ENCODE measurements at places on chromosomes 6 and 20. TPM values are rescaled to one million over a fixed set of nuclear protein-coding genes. Genes with fewer than 3 reads are reported as not detected.

- no peak for DNase-seq
- H3K27ac ChIP-seq: no peak overlapping the region
- H3K4me1 ChIP-seq: no peaks in the 10 kb centered on the region
Measured at GRCh38 chr6:136095986-136096385, 154.1 kb downstream of the MTFR2 start.

- H3K27me3 ChIP-seq: no peaks in the 10 kb centered on the region
- no peaks in the 10 kb centered on the region for H3K36me3 ChIP-seq
- no peak overlapping the region for H3K4me3 ChIP-seq
- no peak for DNase-seq
- H3K4me1 ChIP-seq: no peaks in the 10 kb centered on the region
- no peak overlapping the region for H3K27ac ChIP-seq
Measured at GRCh38 chr20:17490501-17490900, 40.7 kb downstream of the BFSP1 start.

PPP1R3G gene
- total RNA-seq: 0.16 TPM

CD93 gene
- total RNA-seq: 0.11 TPM

DNA sequence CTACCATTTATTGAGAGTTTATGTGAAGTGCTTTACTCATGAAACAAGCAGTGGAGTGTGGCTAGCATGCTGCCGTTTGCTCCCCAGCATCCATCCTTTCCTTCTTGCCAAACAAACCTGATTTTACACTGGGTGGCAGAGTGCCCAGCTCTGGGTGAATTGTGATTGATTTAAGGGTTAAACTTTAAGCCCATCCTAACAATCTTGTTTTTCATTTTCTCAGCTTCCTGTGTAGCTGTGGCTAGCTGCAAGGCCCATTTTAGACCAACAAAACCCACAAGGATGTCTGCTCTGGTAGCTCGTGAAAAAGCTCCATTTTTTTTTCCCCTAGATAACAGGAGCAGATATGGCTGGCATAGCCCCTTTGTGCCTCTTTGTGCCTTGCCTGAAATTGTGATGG lies 77.7 kb upstream of the KCNG1 start:
- H3K27me3 ChIP-seq: peaks cover 17% of the 10 kb centered on the region
- no peak overlapping the region for H3K4me3 ChIP-seq
- DNase-seq: no peak
- no peaks in the 10 kb centered on the region for H3K4me1 ChIP-seq
- no peak overlapping the region for H3K27ac ChIP-seq

ABCC10 gene
- 27.5 TPM for total RNA-seq

GRCh38 chr6:25155211-25155610 lies 124.0 kb upstream of the CARMIL1 start:
- peak; percentile 42 for DNase-seq
- no peaks in the 10 kb centered on the region for H3K27me3 ChIP-seq
- no peak overlapping the region for H3K4me3 ChIP-seq
- peaks cover 29% of the 10 kb centered on the region for H3K4me1 ChIP-seq
- H3K27ac ChIP-seq: peak overlapping the region; percentile 54

GRCh38 chr20:32880635-32881034 lies 21.9 kb downstream of the EFCAB8 start:
- H3K4me3 ChIP-seq: no peak overlapping the region
- no peaks in the 10 kb centered on the region for H3K27me3 ChIP-seq
- H3K4me1 ChIP-seq: no peaks in the 10 kb centered on the region
- no peaks in the 10 kb centered on the region for H3K36me3 ChIP-seq
- DNase-seq: no peak

GRCh38 chr20:50957276-50957675 lies 1.1 kb downstream of the DPM1 start:
- peak overlapping the region; percentile 100 for H3K27ac ChIP-seq
- H3K27me3 ChIP-seq: no peaks in the 10 kb centered on the region
- DNase-seq: no peak
- H3K4me1 ChIP-seq: peaks cover 55% of the 10 kb centered on the region
- H3K36me3 ChIP-seq: peaks cover 36% of the 10 kb centered on the region

- H3K27ac ChIP-seq: no peak overlapping the region
- H3K27me3 ChIP-seq: peaks cover 3% of the 10 kb centered on the region
- H3K36me3 ChIP-seq: no peaks in the 10 kb centered on the region
Measured at GRCh38 chr6:15849395-15849794, 186.6 kb upstream of the DTNBP1 start.

DNA sequence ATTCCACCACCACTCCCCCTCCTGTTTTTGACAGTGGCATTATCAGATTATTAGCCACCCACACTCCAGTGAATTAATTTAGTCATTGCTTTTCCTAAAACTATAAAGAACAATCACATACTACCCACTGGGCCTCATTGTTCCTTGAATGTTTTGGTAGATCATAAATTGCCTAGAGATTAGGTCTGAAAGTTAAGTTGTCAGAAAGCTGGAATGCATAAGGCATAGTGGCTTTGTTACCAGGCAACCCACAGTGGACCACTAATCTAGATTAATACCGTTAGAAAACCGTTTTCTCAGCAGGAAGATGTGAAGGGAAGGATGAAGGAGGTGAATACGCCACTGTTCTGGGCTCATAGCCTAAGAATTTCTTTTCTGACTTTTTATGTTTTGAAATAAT lies 75.6 kb downstream of the SAMD3 start:
- H3K4me1 ChIP-seq: peaks cover 2% of the 10 kb centered on the region
- no peak overlapping the region for H3K4me3 ChIP-seq

GRCh38 chr6:109760208-109760607 lies 69.1 kb downstream of the FIG4 start:
- H3K4me1 ChIP-seq: peaks cover 17% of the 10 kb centered on the region
- H3K27ac ChIP-seq: peak overlapping the region; percentile 57
- H3K4me3 ChIP-seq: no peak overlapping the region
- DNase-seq: no peak
- no peaks in the 10 kb centered on the region for H3K27me3 ChIP-seq
- H3K36me3 ChIP-seq: peaks cover 35% of the 10 kb centered on the region

NR2E1 gene
- total RNA-seq: not detected

COL21A1 gene
- total RNA-seq: not detected

GRCh38 chr6:130811932-130812331 lies 15.3 kb upstream of the SMLR1 start:
- H3K36me3 ChIP-seq: no peaks in the 10 kb centered on the region
- DNase-seq: no peak
- H3K27ac ChIP-seq: no peak overlapping the region
- no peaks in the 10 kb centered on the region for H3K27me3 ChIP-seq

GRCh38 chr6:133918208-133918930 lies 29.5 kb downstream of the TCF21 start:
- no peak overlapping the region for H3K4me3 ChIP-seq
- no peak for DNase-seq
- H3K36me3 ChIP-seq: no peaks in the 10 kb centered on the region
- H3K4me1 ChIP-seq: peaks cover 4% of the 10 kb centered on the region
- H3K27me3 ChIP-seq: peaks cover 20% of the 10 kb centered on the region

- no peak overlapping the region for H3K27ac ChIP-seq
- no peak for DNase-seq
- H3K36me3 ChIP-seq: peaks cover 2% of the 10 kb centered on the region
- peaks cover 46% of the 10 kb centered on the region for H3K4me1 ChIP-seq
- no peak overlapping the region for H3K4me3 ChIP-seq
Measured at GRCh38 chr6:107709341-107709740, 114.8 kb downstream of the SCML4 start.

UBE2C gene
- 149 TPM for total RNA-seq

- no peak overlapping the region for H3K4me3 ChIP-seq
- H3K4me1 ChIP-seq: no peaks in the 10 kb centered on the region
- no peak for DNase-seq
- no peaks in the 10 kb centered on the region for H3K27me3 ChIP-seq
- no peaks in the 10 kb centered on the region for H3K36me3 ChIP-seq
Measured at GRCh38 chr20:22629927-22630326, 45.6 kb upstream of the FOXA2 start.

DNA sequence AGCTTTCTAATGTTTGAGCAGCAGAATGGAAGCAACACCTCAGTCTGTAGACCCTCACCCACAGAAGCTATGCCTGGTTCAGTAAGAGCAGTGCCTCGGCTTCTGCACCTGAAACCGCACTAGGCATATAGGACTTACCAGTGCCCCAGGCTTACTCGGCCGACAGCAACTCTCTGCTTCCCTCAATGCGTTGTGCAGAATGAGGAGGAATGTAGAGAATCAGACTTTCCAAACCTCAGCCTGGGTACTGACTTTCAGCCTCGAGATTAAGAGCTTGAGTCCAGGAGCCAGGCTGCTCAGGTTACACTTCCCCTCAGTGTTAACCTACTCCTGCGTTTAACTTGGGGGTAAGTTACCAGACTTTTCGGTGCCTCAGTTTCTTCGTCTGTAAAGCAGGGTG lies 8.6 kb downstream of the EYA2 start:
- no peak overlapping the region for H3K4me3 ChIP-seq
- H3K36me3 ChIP-seq: no peaks in the 10 kb centered on the region
- DNase-seq: no peak
- H3K4me1 ChIP-seq: no peaks in the 10 kb centered on the region
- peaks cover 5% of the 10 kb centered on the region for H3K27me3 ChIP-seq

KCNQ5 gene
- 14.9 TPM for total RNA-seq

DNA sequence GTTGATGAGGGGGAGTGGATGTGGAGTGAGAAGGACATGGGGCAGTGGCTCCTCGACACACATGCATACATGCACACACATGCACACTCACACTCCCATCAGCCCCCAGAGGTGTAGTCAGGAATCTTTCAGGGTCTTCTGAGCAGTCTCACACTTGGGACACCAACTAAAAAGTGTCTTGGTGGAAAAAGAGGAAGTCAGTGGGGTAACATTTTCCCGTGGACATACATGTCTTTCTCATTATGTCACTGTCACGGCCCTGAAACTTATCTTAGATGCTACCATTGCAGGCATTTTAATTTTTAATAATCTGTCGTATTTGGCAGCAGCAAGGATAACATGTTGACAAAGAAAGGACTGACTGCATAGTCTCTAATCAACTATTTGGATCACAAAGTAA lies 261.1 kb downstream of the ADGRG6 start:
- no peaks in the 10 kb centered on the region for H3K36me3 ChIP-seq
- no peak for DNase-seq
- H3K27ac ChIP-seq: no peak overlapping the region
- H3K4me3 ChIP-seq: no peak overlapping the region

TMEM151B gene
- not detected for total RNA-seq

Measured in activated CD8-positive, alpha-beta T cell treated with anti-CD3 and anti-CD28 coated beads for 36 hours (primary cell).